Suppressor macrophage (primary cell): ENCODE measurements at places on chromosomes 3 and 15.

DNA sequence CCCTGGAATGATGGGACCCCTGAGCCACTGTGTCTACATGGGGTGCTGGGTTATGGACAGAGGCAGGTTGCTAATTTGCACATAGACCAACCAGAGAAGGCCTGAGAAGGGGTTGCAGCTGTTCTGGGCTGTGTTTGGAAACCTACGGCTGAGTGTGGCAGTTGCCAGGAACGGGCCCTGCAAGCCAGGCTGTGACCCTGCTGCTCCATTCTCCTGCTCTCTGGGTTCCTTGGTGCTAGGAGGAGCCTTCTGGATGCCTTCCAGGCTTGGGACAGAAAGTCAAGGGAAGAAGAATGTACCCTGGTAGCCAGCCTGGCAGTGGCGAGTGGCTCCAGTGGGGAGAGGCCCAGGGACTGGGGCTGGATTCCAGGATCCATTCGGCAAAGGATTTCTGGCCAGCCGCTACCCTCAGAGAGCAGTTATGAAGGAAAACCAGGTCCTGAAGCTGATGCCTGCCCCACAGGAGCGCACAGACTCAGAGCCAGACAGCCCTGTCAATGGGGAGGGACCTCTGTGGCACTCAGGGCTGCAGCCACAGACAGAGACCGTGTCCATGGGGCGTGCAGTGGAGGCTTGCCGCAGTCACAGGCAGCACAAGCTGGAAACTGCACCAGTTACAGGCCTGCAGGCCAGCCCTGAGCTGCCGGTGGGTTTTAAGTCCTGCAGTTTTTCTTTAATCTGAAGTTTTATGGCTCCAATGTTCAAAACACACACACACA, 55.1 kb upstream of the ACAD9 start:
- DNase-seq = no peak

GRCh38 chr15:77533578-77534430, 98.9 kb downstream of the LINGO1 start:
- no peak for DNase-seq

- DNase-seq = no peak
These were observed 323.9 kb downstream of the SV2B start for GRCh38 chr15:91424001-91424400.

DNA sequence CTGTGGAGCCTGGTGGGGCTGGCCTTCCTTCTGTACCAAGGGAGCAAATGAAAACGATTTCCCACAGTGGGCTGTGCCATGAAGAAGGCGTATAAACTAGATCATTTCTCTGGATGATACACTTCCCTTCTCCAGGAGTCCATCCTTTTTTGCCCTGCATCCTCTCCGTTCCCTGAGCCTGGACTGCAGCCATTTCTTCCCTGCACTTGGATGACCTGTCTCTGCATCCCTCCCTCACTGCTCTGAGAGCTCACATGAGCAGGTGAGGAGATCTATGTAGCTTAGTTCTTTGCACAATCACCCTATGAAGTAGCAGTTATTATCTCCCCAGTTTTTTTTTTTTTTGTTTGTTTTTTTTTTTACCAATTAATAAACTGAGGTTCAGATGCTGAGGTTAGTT, 46.7 kb downstream of the IQSEC1 start:
- DNase-seq = no peak

GRCh38 chr3:139780593-139780992, 102.8 kb upstream of the NMNAT3 start:
- DNase-seq = no peak

GRCh38 chr3:101464235-101464634, 48.8 kb downstream of the SENP7 start:
- DNase-seq = no peak

DNA sequence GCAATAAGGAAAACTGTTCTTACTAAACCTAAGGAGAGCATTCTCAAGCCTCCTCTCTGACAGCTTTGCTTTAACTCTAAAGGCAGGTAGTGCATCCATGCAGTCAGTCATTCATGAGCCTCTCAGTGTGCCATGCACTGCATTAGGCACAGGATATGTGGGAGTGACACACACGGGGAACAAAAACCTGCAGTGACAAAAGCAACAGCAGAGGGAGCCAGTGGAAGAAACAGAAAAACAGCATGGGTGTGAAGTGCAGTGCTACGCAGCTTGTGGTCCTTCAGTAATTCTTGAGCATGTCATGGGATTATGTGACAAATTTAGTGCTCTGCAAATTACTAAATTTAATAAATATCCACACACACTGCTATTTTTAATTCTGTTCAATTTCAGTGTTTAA, 230.7 kb downstream of the BBX start:
- DNase-seq = peak; percentile 48

DNA sequence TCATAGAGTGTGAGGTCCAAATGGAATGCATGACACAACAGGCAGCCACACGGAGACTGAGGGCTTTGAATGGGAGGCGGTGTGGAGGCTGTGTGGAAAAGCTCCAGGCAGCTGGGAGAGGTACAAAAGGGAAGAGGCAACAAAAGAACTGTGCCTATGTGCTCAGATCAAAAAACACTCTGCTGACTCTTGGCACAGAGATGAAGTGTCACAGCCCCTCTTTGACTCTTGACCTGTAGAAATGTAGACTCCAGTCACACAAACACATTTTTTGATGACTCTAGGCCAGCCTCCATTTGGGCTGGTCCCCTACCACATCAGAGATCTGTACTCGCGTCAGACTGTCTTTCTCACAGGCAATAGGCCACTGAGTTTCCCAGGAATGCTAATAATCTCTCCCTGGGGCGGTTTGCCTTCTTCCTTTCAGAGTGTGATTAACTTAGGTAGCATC, 456.0 kb downstream of the TUSC7 start:
- DNase-seq = no peak

DNA sequence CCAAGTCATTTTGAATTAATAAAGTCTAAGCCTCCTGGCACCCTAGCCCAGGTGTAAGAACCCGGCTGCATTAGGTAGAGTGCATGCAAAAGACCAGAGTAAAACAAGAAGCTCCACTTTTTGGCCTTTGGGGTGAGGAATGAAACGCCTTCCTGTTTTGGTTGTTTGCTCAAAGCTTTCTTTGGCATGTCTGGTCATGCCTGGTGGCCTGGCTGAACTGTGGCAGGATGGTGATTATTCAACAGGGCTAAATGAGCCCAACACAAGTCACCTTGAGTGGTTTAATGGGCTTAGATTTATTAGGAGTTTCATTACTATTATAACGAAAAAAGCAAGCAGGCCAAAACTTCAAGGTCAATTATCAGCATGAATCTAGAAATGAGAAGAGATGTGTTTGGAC, 40.9 kb upstream of the LDHAL6B start:
- peak; percentile 50 for DNase-seq

DNA sequence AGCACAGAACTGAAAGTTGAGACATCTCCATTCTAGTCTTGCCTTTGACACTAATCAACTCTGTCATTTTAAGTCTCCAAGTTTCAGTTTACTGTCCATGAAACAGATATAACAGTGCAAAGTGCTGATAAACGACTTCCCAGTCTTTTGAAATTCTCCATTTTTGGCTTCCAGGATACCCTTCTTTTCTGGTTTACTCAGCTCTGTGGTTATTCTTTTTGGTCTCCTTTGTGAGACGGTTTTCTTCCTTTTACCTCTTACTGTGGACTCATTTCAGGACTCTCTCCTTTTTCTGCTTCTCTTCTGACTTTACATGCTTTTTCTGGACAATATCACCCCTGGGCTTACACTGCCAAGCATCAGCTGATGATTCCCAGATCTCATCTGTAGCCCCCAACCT, 18.9 kb downstream of the SST start:
- DNase-seq = no peak

DNA sequence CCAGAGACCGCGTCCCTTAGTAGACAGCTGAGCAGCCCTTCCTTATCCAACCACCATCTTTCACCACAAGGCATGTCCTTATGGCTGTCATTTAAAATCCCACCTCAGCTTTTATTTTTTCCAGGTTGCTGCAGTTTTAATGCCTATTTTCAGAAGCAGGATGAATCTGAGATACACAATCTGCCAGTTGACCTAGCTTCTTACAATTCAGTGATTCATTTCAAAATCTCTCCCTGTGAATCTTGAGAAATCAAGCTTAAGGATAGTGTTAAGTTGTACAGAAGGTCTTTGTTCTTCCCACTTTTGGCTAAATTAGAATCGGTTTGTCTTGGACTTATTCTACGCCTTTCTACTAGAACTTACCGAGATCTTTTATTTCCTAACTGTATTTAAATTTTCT, 522.3 kb upstream of the CFAP20DC start:
- DNase-seq = no peak

GRCh38 chr3:99952306-99952705, 134.6 kb downstream of the CMSS1 start:
- no peak for DNase-seq

GRCh38 chr3:6282918-6283317, 578.0 kb upstream of the GRM7 start:
- DNase-seq = peak; percentile 68

DNA sequence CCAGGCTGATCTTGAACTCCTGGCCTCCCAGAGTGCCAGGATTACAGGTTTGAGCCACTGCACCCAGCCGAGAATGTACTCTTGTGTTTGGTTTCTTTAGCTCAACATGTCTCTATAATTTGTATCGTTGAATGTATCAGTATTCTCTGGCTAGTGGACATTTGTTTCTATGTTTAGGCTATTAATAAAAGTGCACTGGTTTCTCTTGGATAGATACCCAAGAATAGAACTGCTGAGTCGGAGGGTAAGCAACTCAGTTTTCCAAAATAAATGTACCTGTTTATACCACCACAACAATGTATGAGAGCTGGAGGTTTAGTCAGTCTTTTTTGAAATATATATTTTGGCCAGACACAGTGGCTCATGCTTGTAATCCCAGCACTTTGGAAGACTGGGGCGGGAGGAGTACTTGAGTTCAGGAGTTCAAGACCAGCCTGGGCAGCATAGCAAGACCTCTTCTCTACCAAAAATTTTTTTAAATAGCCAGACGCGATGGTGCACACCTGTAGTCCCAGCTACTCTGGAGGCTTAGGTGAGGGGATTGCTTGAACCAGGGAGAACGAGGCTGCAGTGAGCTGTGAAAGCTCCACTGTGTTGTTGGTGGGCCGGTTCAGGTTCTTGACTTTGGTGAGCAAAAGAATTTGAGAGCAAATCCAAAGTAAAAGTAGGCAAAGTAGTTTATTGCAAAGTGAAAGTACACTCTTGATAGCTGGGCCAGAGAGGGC, 7.7 kb upstream of the IVD start:
- DNase-seq = no peak

DNA sequence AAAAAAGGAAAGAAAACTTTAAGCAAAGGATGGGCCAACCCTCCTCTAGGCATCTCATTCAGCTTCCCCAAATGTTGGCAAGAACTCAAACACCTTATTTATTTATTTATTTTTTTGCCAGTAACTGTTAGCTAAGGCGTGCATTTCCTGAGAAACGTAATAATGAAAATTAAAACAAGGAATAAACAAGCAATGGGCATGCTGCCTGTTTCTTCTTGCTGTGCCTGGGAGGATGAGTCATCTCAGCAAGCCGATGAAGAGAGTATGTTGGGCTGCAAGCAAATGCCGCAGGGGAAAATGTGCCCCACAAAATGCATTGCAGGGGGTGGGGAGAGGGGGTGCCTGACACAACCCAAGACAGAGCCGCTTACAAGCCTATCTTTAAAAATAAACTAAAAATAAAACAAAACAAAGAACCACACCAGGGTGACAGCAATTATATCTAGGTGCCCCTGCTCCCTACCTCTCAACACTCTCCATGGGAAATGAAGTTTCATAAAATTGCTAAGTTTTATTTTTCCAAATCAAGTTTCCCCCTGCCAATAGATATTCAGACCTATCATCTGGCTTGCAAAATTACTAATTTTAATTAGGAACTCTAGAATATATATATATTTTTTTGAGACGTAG, 40.3 kb downstream of the EIF4E3 start:
- DNase-seq = peak; percentile 25

DNA sequence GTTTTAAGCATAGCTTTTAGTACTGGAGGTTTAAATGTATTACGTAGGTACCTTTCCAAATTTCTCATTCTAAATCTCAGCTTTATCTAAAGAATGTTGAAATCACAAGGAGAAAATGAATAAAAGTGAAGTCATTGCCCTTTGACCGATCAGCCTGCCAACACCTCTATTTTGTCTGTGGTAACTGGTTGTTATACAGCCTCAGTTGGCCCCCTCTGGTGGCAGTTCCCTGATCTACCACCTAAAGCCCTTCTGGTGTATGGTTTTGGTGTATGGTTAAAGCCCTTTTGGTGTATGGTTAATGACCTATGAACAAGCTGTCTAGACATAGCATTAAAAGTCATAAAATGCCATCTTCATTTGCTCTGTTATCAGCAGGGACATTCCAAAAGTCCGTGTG, 378.2 kb upstream of the AZI2 start:
- DNase-seq = peak; percentile 3

- DNase-seq = no peak
These were observed 235.3 kb upstream of the ST8SIA2 start for GRCh38 chr15:92158426-92158825.

DNA sequence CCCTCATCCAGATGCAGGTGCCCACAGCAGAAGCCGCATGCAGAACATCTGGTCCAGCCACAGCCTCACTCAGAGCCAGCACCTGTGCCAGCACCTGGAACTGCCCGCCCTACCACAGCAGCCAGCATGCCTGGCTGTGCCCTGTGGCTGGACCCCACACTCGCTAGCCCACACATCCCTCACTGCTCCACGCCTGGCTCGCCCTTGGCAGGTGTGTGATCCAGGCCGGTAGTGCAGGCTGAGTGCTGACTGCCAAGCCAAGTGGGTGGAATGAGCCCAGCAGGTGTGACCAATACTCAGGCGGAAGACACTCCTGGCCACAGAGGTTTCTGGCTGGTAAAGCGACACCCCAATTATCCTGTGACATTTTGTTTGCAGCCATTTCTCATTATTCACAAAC, 162.4 kb upstream of the ROBO1 start:
- DNase-seq = no peak

DNA sequence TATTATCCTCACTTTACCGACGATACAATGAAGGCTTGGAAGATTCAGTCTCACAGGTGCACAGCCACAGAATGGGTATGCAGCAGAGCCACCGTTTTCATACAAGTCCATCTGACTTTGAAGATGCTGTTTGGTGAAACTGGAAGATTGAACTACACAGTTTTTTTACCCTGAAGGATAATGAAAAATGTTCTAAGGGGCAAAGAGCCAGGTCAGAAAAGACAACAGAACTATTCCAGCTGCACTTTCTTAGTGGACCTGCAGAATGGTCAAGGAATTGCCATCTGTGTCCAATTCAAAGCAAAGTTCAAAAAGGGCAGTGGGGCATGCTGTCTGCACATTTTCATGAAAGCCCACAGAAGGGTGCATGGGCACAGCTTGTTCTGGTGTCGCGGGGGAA, 127.6 kb upstream of the PDZRN3 start:
- no peak for DNase-seq

- peak; percentile 45 for DNase-seq
These were observed 44.6 kb downstream of the SLC12A1 start for GRCh38 chr15:48250640-48251076.

- no peak for DNase-seq
These were observed 53.0 kb upstream of the GSK3B start for GRCh38 chr3:120147072-120147871.

GRCh38 chr3:142863930-142864920, 24.7 kb downstream of the PCOLCE2 start:
- DNase-seq = peak; percentile 47

DNA sequence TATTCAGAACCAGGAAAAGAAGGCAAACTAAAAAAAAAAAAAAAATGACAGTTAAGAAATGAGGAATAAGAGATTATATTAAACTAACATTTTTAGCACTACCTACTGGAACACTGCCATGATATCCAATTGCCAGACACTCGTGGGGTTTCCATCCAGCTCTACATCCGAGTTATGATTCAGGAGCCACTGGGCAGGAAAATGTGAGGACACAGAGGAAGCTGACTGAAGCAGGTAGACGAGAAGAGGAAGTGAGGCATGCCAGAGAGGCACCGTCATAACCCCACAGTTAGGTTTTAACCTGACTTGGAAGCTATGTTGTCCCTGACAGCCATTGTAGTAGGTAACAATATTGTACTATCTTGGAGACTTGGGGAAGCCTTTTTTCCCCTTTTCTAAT, 495.0 kb downstream of the NLGN1 start:
- no peak for DNase-seq
